ENCODE measurements at places on chromosomes 2 and 18.

DNA sequence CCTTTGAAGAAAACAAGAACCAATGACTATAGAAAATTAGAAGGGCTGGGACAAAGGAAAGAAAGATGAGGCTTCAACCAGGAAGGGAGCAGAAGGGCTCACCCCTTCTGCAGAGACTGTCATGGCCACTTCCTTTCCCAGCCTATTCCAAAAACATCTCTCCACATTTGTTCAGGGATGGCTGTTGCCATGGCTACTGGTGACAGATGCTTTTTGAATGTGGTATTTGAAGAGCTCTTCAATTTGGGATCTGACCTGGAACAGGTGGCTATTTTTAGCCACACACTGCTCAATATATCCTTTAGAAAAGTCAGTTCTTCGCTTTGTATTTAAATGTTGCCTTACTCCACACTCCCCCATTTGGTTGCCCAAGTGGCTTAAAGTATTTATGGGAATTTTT lies 64.1 kb upstream of the LCLAT1 start:
- no peak for DNase-seq

GRCh38 chr2:225042800-225043167 lies 516 bp upstream of the DOCK10 start:
- no peak for DNase-seq

GRCh38 chr2:229947544-229947943 lies 25.2 kb downstream of the FBXO36 start:
- DNase-seq: no peak

DNA sequence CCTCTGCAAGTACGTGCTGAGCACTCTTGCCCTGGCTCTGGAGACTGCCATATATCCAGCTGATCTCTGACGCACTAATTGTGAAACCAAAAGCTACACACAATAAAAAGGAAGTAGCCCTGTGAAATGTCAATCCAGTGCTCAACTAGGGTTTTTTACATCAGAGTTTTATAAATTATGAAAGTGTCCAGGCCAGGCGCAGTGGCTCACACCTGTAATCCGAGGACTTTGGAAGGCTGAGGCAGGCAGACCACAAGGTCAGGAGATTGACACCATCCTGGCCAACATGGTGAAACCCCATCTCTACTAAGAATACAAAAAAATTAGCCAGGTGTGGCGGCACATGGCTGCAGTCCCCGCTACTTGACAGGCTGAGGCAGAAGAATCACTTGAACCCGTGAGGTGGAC lies 24.5 kb upstream of the PEX13 start:
- no peak for DNase-seq

- no peak for DNase-seq
Measured at GRCh38 chr2:8543060-8543382, 138.8 kb upstream of the ID2 start.

GRCh38 chr2:113203217-113203530 lies 29.4 kb downstream of the PSD4 start:
- DNase-seq: peak; percentile 12

GRCh38 chr2:229378386-229378785 lies 107.3 kb upstream of the PID1 start:
- no peak for DNase-seq

DNA sequence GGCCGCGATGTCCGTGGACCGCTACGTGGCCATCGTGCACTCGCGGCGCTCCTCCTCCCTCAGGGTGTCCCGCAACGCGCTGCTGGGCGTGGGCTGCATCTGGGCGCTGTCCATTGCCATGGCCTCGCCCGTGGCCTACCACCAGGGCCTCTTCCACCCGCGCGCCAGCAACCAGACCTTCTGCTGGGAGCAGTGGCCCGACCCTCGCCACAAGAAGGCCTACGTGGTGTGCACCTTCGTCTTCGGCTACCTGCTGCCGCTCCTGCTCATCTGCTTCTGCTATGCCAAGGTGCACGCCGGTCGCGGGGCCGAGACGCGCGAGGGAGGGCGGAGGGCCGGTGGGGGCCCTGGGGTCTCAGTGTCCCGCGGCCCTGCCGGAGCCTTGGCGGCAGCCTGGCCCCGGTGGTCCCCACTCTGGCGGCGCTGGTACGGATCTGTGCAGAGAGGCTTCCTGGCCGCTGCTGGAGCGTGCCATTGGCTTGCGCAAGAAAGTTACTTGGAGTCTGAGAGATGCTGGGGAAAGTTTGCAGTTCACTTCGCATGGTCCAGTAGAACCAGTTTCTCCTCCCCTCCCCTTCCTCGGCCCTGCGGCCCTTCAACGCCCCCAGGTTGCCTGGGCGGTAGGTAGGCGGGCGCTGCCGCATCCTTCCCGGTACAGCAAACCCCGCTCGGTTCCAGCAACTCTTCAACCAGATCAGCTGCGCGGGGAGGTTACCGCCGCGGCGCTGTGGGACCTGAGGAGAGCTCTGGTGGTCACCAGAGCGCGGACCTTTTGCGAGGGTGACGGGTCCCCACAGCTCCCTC lies 1.5 kb downstream of the GALR1 start:
- DNase-seq: no peak

DNA sequence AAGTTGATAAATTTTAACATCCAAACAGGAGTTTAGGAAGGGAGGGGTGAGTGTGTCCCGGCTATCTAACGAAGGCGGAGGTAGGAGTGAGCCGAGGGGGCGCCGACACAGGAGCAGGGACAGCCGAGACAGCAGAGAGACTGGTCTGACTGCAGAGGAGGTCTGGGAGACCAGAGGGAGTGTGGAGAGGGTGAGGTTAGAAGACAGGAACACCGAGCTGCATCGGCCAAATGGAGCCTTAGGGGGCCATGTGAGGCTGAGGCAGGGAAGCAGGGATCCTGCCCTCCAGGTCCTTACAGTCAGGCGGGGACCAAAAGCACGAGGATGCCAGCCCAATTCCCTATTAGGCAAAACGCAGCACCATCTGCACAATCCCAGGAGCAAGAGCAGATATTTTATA lies 67.0 kb downstream of the SFXN5 start:
- peak; percentile 38 for DNase-seq

DNA sequence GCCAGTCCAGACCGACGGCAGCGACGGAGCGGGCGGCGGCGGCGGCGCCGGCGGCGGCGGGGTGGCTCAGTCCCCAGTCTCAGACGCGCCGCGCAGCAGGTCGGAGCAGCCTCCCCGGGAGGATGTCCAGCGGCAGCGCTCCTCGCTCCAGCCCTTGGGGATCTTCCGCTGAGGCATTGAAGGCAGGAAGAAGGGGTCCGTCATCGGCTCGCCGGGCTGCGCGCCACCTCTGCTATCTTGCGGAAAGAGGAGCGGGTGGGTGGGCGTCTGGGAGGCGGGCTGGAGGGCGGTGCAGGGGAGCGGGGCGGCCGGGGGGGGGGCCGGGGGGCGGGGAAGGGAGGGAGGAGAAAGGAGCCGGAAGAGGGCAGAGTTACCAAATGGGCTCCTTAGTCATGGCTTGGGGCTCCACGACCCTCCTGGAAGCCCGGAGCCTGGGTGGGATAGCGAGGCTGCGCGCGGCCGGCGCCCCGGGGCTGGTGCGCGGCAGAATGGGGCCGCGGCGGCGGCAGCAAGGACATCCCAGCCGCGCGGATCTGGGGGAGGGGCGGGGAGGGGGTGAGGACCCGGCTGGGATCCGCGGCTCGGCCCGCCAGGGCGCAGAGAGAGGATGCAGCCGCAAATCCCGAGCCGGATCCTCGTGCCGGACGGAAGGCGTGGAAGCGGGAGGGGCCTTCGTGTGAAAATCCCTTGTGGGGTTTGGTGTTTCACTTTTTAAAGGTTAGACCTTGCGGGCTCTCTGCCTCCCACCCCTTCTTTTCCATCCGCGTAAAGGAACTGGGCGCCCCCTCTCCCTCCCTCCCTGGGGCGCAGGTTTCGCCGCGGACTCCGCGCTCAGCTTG lies at the start of gene NETO1:
Gene NETO1 (minus strand): TSS at position 242 of the 839 bp plus-strand sequence. CDS start 696 bp downstream, outside the sequence.
- DNase-seq: no peak

- DNase-seq: no peak
Measured at GRCh38 chr2:43537137-43537536, 58.7 kb downstream of the THADA start.

DNA sequence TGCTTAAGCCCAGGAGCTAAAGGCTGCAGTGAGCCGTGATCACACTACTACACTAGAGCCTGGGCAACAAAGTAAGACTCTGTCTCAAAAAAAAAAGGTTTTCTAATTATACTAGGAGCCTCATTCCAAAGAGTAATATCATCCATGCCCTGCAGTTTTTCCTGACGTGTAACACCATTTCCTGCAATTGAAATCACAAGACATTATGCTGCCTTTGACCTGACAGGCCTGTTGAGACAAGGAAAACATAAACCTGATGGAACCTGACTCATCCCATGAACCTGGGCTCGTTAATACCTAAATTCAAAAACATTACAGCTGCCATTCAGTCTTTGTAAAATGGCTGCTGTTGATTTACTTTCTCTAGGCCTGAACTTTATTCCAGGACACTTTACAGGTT lies 58.7 kb upstream of the PEX13 start:
- DNase-seq: no peak

- DNase-seq: no peak
Measured at GRCh38 chr2:71747559-71747958, 294.2 kb downstream of the DYSF start.

GRCh38 chr2:20049637-20050036 lies 1.8 kb downstream of the LAPTM4A start:
- DNase-seq: no peak

- no peak for DNase-seq
Measured at GRCh38 chr18:35306588-35307250, 16.7 kb upstream of the ZSCAN30 start.

DNA sequence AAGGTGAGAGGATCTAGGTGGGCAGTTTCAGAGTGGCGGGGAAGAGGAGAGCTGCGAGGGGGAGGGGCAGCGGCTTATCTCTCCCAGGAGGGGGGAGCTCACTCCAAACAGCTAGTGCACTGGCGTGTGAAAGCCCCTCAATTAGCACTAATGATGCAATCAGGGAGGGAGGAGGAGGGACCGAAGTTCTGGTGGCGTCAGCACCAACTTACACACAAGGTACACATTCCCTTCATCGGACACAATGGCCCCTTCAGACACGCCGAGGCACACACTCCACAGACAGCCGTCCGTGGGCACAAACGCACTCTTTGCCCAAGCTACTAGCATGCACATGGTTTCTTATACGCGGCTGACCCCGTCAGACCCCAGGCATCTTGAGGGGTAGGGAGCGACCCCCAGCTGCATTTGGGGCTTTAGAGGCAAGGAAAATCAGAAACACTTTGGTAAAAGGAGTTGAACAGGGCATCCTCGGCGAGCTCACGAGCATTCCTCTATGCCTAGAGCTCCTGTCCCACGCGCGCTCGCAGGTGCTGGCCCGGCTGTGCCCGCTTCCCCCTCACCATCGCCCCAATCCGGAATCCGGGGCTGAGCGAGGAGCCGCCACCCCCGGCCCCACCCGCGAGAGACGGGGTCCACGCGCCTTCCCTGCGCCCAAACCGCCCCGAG lies 868 bp upstream of the PKDCC start:
- no peak for DNase-seq

DNA sequence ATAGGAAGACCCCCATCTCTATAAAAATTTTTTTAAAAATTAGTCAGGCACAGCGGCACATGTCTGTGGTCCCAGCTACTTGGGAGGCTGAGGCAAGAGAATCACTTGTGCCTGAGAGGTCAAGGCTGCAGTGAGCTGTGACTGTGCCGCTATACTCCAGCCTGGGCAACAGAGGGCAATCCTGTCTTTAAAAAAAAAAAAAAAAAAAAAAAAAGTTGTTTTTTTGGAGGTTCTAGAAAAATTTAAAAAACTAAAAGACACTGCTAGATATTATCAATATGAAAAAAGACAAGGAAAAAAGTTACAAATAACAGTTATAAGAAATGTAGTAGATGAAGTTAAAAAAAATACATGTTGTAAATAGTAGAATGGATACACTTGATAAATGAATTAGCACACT lies 56.1 kb upstream of the C2orf15 start:
- DNase-seq: no peak

- DNase-seq: no peak
Measured at GRCh38 chr2:238406221-238406997, 20.3 kb upstream of the ASB1 start.

GRCh38 chr2:209636076-209636475 lies 135.6 kb upstream of the UNC80 start:
- no peak for DNase-seq

DNA sequence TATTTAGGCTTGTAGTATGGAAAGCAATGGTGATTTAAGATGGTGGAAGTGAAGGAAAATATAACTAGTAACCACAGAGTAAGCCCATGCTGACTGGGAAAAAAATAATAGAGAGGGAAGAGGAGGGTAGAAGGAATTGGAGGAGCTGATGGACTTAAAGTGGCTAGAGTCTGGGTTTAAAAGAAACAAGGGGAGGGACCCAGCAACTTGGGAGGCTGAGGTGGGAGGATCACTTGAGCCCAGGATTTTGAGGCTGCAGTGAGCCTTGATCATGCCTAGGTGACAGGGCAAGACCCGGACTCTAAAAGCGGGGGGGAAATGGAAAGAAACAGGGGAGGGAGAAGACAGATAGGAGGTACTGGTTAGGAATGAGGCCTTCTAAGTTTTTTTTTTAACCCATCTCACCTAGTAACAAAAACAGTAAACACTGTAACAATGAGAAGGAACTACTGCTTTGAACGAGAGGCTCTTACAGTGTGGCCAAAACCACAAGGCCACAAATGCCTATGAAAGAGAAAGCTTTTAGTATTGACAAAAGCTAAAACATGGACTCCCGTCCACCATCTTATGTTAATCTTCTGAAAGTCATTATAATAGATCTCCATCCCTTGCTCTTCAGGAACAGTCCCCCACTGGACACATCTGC lies 26.6 kb downstream of the METTL8 start:
- no peak for DNase-seq

- DNase-seq: no peak
Measured at GRCh38 chr2:65103013-65103715, 26.7 kb downstream of the RAB1A start.

DNA sequence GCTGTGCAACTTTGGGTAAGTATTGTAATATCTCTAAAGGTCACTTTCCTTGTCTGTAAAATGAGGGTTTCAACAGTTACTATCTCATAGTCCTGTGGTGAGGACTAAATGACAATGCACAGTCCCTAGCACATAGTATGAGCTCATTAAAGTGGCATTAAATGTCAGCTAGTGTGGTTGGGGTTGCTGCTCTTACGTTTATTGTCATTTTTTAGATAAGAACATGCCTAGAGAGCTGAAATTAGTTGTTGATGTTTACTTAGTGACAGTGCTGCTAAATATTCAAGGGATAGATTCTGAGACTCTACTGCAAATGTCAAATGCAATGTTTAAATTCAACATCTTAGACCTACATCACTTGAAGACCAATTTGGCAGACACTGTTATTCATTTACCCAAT lies 356.1 kb upstream of the ETAA1 start:
- DNase-seq: no peak

All from tibial artery (tissue), 4 donors.